GM19239 (cell line): ENCODE measurements at places on chromosomes 1 and 21.

DNA sequence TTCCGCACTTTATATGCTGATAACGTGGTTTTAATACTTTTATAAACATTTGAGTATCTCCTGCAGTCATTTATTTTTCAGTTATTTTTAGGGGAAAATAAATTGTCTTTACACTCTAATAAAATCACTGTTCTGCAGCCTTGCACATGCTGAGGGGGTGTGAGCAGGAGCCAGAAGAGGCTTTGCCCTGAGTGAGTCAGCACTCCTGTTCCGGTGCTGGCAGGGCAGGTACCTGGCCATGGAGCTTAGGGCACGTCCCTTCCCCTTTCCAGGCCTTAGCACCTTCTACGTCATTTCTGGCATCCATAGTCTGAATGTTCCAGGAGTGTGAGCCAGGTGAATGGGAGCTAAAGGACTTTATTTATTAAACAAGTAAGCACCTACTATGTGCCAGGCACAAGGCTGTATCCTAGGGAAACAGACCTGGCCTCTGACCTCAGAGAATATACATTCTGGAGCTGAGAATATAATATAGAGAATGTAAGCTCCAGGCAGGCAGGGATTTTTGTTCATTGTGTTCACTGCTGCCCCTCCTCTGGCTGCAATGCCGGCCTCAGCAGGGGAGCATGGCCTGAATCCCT lies 402.9 kb downstream of the PTPRU start:
- DNase-seq = no peak

DNA sequence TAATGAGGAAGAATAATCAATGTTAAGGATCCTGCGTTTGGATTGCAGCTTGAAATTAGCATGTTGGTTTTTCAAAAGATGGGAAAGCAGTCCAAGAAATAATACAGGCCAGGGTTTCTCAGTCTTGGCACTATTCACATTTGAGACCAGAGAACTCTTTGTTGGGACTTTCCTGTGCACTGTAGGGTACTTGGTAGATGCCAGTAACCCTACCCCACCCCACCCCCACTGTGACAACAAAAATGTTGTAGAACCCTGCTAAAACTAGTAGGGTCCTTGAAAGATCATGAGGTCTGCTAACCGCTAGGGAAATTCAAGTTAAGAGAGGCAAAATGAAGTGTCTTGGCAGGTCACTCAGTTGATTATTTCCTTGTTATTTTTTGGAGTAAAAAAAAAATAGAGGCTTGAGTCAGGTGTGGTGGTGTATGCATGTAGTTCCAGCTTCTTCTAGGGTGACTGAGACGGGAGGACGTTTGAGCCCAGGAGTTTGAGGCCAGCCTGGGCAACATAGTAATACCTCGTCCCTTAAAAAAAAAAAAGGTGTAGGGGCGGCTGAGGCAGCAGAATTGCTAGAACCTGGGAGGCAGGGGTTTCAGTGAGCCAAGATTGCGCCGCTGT lies 53.3 kb downstream of the SPEN start:
- DNase-seq = no peak

- DNase-seq = peak; percentile 41
Measured at GRCh38 chr1:25996966-25997827, 666 bp downstream of the PAFAH2 start.

DNA sequence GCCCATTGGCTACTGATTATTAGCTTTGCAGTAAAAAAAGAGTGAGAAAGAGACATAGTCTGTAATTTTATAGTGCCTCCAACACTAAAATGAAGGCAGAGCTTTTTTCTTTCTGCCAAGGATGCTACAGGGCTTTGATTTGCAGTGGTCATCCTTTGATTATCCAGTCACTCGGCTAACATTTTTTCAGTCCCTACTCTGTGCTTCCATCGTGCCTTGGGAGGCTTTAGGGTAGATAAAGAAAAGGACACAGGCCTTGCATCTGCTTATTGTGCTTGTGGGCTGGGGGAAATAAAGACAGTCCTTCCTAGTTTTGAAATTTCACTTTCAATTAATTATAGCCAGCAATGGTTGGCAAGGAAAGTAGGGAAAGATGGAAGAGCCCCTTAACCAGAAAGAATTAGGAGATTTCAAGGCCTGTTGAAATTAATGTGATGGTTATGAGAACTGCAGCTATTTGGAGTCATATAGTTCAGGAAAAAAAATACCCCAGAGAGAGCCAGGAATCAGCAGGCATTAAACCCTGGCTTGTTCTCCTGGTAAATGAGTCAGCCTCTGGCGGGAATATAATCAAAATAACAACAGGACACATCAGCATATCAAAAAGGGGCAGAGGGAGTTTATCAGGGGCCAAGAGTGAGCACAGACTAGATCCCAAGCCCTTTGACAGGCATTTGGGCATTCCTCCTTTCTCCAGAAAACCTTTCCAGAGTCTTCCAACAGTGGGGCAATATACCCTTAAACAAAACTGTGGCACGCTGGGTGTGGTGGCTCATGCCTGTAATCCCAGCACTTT lies 27.4 kb downstream of the CACHD1 start:
- no peak for DNase-seq

DNA sequence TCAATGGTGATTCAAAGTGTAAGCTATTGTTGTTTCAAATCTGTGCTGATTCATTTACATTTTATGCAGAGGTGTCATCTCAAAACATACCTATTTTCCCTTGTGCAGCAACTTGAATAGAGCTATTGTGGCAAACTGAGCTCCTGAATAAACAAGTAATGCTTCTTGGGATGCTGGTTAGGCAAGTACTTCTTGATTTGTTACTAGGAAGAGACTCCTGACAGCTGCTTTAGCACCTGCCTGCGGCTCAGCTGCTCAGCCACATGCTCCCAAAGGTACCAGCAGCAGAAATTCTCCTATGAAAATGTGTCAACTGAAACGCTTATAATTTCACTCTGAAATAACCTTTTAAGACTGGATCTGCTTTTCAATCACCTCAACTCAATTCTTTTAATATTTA lies 352.3 kb downstream of the RYR2 start:
- no peak for DNase-seq

DNA sequence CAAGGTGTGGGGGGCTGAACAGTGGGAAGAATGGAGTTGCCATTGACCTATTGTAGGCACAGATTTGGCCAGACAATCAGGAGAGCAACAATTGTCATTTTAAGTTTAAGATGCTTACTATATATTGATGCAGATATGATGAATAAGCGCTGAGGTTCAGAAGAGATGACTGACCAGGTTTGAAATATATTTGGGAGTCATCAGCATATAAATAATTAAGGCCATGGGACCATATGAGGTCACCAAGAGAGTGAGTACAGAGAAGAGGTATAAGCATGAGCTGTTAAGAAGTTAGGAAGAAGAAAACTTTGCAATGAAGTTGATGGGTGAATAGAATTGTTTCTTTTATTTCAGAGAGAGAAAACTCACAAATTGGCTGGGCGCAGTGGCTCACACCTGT lies 4.5 kb upstream of the GADD45A start:
- no peak for DNase-seq

GRCh38 chr1:59549903-59550302 lies 253.0 kb downstream of the FGGY start:
- DNase-seq = no peak

DNA sequence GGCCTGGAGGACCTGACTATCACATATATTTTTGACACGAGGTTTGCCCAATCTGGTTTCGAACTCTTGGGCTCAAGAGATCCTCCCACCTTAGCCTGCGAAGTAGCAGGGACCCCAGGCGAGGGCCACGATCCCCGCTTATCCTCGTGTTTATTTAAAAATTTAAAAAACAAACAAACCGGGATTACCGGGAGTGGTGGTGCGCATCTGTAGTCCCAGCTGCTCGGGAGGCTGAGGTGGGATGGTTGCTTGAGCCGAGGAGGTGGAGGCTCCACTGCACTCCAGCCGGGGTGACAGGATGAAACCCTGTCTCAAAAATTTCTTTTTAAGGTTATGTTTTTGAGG lies 452 bp upstream of the EXOSC10 start:
- DNase-seq = no peak

DNA sequence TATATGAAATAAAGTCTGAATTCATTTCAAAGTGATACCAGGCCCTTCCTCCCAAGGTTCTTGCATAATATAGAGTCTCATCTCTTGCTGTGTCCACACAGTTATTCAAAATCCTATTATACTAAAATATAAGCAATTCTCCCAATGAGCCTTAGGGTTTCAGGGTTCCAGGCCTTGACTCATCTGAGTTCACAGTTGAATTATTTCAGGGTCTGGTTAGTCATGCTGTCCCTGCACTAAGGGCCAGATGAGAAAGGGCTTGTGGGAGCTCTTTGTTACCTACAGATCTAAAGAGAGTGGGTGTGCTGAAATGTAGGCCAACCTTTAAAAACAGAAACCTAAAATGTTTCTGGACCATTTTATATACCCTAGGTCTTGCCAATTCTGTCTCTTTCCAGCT lies 337.5 kb upstream of the LRRC7 start:
- DNase-seq = no peak

- DNase-seq = no peak
Measured at GRCh38 chr1:8956461-8957349, 11.0 kb downstream of the CA6 start.

DNA sequence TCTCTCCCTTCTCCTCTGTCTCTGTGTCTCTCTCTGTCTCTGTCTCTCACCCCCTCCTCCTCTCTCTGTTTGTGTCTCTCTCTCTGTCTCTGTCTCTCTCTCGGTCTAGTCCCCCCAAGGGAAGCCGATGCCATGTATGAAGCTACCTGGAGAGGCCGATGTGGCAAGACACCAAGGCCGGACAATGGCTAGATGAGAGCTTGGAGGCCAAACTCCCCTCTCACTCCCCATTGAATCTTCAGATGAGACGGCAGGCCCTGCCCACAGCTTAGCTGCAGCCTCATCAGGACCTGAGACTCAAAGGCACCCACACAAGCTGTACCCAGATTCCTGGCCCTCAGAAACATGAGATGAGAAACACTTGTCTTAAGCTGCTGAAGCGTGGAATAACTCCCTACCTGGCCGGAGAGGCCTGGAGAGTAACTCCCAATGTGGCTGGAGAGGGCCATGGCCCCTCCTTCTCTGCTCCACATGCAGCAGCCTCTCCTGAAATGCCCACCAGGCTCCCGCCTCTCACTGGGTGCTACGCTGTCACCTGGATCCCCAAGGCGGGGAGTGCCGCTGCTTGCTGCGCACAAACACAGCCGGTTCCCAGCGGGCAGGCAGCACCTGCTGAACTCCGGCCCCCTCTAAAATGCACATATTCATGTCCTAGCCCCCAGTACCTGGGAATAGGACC lies 7.8 kb upstream of the ACTRT2 start:
- no peak for DNase-seq

DNA sequence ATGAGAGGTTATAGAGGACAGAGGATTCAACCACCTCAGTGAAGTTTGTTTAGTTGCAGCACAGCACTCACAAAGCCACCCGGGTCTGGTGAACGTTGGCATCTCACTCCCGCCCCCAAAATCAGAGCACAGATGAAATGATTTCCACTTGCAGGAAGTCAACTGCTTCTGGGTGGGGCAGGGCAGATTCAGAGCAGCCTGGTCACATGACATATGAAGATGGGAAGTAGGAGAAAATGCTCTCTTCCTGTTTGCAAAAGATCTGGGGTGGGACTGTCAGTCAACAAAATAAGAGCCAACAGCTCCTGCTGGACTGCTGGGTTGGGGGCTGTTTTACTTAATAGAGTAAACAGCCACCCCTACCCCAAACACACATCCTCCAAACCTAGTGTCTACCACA lies 43.2 kb downstream of the LRRC71 start:
- no peak for DNase-seq

- no peak for DNase-seq
Measured at GRCh38 chr21:45737485-45738166, 94.1 kb downstream of the PCBP3 start.

DNA sequence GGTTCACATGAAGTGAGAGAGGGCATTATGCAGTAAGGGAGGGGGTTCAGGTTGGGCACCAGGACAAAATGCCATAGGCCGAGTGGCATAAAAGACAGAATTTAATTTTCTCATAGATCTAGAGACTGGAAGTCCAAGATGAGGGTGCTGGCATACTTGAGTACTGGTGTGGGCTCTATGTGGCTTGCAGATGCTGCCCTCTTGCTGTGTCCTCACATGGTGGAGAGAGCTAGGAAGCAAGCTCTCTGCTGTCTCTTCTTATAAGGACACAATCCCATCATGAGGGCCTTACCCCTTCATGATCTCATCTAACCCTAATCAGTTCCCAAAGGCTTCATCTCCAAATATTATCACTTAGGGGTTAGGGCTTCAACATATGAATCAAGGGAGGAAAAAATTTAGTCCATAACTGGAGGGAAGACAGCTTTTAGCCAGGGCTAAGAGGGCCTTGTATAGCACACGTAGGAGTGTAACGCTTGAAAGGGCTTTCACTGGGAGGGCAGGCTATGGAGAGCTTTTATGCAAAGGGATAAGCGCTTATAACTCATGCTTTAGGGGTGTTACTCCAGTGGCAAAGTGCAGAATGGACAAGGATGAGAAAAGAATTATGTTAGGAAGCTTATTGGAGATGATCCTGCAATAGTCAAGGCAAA lies 64.5 kb downstream of the PLPPR5 start:
- no peak for DNase-seq

DNA sequence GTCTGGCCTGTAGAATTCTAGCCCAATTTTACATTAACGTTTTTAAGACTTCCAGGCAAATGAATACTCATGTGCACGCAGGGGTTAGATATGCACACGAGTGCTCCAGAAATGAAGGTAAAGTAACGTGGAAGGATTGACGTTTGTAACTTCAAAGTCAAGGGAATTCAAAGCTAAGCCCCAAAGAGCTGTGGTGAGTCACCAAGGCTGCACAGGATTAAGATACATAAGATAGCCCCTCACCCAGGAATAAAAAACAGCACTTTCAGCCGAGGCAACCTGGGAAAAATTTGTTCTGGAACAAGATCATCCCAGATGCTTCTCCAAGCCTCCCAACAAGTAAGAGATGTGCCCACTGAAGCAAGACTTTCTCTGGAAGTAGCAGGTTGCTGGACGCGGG lies 259.6 kb upstream of the PLXNA2 start:
- no peak for DNase-seq

GRCh38 chr1:64755361-64755760 lies 10.5 kb downstream of the RAVER2 start:
- no peak for DNase-seq

GRCh38 chr1:89444791-89445190 lies 79.8 kb upstream of the LRRC8B start:
- DNase-seq = no peak

GRCh38 chr1:15736892-15737261 lies 819 bp downstream of the SLC25A34 start:
- DNase-seq = no peak

GRCh38 chr21:42777757-42778344 lies 101.5 kb downstream of the WDR4 start:
- no peak for DNase-seq

GRCh38 chr1:150106341-150106740 lies 38.8 kb downstream of the VPS45 start:
- no peak for DNase-seq

GRCh38 chr1:59520194-59520593 lies 223.3 kb downstream of the FGGY start:
- no peak for DNase-seq
